NCI-H1092 (cell line): ENCODE measurements at places on chromosomes 2 and 18.

GRCh38 chr2:7895289-7895688 is 786.6 kb upstream of the ID2 start:
- DNase-seq: no peak

- DNase-seq: no peak
These were observed 565.5 kb upstream of the CHAC2 start for GRCh38 chr2:53202063-53202462.

GRCh38 chr2:10083046-10083445 is 2.8 kb upstream of the CYS1 start:
- DNase-seq: no peak

DNA sequence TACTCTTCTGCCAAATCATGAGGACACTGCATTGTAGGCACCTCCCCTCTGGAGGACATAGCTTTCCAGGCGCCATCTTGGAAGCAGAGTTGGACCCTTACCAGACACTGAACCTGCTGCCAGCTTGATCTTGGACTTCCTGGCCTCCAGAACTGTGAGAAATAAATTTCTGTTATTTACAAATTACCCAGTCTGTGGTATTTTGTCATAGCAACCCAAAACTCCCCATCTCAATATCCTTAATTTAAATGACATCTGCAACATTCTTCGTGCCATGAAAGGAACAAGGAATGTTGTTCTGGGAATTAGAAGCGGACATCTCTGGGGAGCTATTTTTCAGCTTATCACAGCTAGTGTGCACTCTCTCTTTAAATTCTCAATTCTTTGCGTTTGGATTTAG is 57.4 kb upstream of the CHRNA1 start:
- no peak for DNase-seq

- no peak for DNase-seq
These were observed 53.0 kb downstream of the ASXL2 start for GRCh38 chr2:25825238-25825637.

GRCh38 chr2:85257359-85257969 is 70.3 kb downstream of the TGOLN2 start:
- DNase-seq: no peak

- no peak for DNase-seq
These were observed 107.2 kb downstream of the COL6A3 start for GRCh38 chr2:237306787-237307170.

GRCh38 chr18:50911006-50911405 is 32.1 kb downstream of the ME2 start:
- DNase-seq: no peak

- DNase-seq: no peak
These were observed 225.7 kb downstream of the EPHA4 start for GRCh38 chr2:221346411-221346810.

GRCh38 chr2:98867539-98868309 is 68.3 kb downstream of the CRACDL start:
- no peak for DNase-seq

DNA sequence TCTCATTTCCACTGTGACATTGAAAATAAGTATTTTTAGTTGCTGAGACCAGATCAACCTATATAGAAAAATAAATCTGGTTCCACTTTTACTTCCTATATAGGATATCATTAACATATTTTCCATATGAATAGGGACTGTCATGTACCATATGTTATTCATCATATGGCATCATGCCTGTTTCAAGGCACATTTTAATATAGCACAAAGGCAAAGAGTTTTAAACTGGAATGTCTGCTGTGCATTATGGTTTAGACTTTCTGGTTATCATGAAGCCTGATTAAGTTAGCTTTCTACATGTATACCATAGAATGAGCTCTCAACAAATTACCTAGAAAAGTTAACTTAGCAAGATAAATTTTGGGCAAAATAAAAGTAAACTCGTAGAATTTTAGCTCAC is 53.0 kb upstream of the ACYP2 start:
- no peak for DNase-seq
